ENCODE measurements at places on chromosomes 4 and X.

DNA sequence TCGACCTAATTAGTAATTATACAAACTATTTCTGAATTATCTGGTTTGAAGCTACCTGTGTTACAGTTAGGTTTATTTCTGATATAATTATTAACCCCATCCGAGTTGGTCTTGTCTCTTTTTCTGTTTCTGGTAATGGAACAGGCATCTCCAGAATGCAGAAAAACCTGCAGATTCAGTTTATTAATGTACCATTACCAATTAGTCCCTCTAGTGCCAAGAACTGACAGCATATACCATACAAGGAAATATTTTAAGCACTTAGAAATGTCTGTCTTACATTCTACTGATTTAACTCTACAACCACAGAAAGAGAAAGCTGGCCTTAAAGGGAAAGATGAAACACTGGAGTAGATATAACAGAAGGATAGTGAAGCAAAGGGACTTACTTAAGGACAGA, 570.6 kb downstream of the CENPC start:
- no peak for DNase-seq

DNA sequence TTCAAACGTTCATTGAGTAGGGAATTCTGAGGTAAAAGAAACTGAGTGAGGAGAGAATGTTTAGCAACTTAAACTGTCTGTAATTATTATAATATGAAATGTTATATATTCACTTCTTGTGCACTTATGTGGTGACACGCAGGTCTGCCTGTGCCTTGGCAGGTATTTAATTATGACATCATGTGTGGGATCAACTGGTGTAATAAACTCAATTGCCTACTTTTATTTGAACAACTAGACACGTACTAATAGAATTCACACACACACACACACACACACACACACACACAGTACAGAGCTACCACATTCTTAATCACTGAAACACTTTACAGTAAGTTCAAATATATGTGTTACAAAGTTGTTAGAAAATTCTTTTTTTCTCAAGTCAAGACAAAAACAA, 20.7 kb upstream of the SLC25A31 start:
- DNase-seq: no peak

DNA sequence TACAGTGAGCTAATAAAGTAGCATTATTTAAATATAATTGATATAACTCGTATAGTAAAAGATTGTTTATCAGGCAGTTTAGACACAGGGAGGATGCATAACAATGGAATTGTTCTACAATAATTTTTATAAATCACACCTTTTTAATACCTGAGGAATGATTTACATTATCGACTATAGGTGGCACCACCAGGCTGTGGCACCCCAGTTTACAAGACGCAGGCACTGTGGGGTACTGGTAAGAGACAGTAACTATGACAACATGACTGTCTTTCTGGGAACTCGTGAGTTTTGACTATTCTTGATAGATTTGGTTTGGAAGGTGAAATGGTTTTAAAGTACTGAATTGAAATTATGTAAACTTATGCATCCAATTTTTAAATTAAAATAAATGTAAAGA, 27.1 kb upstream of the STBD1 start:
- no peak for DNase-seq

GRCh38 chr4:81723019-81723884, 251.5 kb upstream of the RASGEF1B start:
- DNase-seq: no peak

- DNase-seq: no peak
Measured at GRCh38 chrX:37763400-37763799, 16.5 kb upstream of the CYBB start.

DNA sequence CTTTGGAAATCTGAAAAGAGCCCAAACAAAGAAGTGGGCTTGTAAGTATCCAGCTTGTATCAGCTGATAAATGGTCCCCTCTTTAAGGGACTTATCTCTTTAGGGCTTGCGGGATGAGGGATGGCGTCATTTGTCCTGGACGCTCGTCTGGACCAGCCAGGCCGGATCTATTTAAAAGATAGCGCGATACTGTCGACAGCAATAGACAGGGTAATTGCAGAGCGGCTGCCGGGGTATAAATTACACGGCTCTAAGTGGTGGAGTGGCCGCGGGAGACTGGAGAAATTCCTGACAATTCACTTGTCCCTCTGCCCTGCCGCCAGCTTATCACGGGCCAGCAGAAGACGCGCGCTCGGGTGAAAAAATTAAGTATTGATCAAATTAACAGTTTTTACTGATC, 90.7 kb downstream of the FAM53A start:
- DNase-seq: peak; percentile 40

- DNase-seq: peak; percentile 76
Measured at GRCh38 chrX:11757719-11758399, at the start of gene MSL3. TSS of gene MSL3 (plus strand) at chrX:11758237. CDS start at chrX:11758264, 27 bp downstream.

- DNase-seq: no peak
Measured at GRCh38 chrX:132853040-132853439, 105.4 kb downstream of the HS6ST2 start.

DNA sequence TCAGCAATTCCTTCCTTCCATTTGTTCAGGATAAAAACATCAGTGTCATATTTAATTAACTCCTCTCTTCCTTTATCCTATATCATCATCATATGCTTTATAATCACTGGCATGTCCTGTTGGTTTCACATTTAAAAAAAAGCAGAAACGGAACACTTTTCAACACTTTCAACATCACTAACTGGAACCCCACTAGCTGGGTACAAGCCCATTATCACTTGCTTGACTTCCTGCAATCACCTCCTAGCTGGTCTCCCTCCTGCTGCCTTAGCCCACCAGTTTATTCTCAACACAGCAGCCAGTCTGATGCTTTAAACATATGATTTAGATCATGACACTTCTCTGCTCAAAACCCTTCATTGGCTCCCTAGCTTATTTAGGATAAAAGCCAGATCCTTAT, 116.4 kb upstream of the LSM6 start:
- no peak for DNase-seq

GRCh38 chr4:168923526-168924194, 86.4 kb downstream of the CBR4 start:
- DNase-seq: no peak

DNA sequence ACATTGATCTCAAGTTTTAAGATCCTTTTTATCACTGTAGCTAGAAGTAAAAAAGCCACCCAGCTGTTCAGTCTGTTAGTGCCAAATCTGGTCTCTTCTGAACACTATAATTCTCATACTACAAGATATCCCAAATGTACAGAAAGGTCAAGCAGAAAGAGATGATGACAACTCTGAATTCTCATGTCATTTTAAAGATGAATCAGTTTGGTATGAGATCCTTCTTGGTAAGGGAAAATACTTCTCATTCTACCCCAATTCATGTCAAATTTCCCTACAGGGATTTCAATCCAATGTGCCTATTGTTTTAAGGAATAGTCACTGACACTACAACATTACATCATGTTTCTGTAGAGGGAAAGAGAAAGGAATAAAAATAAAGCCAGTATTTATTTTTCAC, 184.5 kb downstream of the CPEB2 start:
- DNase-seq: no peak

DNA sequence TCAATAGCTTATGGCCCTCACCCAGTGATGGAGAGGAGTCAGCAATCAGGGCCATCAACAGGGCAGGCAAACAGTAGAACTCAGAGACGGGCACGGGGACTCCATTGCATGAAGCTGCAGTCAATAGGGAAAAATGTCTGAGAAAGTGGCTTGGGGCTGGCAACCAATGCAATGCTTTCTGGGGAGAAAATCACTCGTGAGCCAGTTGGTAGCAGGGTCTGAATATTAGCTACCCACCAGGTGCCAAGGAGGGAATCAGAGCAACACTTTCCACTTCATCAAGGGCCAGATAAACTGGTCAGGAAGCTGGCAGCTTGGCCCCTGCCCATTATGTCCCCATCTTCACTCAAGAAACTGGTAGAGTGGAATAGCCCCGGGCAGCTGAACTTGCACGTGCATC, 80.7 kb downstream of the STARD8 start:
- no peak for DNase-seq
